ENCODE measurements at places on chromosomes 1 and 21.

- DNase-seq, result no peak
Measured at GRCh38 chr21:44589094-44589493, 3.2 kb downstream of the KRTAP10-6 start.

- DNase-seq, result no peak
Measured at GRCh38 chr1:8939362-8939995, 6.2 kb upstream of the CA6 start.

GRCh38 chr1:154567386-154568156 lies at the start of gene CHRNB2:
Gene CHRNB2 (plus strand): TSS chr1:154567778. CDS start chr1:154568045, 267 bp downstream.
- DNase-seq, result peak; percentile 36

DNA sequence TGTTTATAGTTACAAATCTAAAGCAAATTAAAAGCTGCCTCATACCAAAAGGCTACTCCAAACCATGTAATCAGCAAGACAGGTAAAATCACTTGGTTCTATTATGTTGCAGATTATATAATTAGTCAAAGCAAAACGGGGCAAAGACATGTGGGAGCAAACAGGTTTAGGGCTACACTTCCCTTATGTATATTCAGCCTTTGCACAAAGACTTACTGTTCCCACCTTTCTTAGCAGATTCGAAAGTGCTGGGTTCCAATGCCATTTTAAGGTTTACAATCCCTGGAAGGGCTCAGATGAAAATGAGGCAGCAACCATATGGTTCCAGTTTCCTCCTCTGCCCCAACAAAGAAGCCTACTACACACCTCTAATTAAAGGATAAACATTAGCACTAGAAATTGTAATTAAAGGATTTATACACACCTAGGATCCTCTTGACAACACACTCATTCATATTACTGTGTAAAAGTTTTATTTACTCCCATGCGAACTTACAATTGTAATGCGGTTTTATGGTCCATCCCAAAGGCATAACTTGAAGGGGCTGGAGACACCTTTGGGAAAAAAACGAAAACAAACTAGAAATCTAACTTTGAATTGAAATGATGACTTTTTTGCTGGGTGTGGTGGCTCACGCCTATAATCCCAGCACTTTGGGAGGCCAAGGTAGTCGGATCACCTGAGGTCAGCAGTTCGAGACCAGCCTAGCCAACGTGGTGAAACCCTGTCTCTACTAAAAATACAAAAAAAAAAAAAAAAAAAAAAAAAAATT lies 117.3 kb upstream of the PKN2 start:
- no peak for DNase-seq

GRCh38 chr21:32424191-32424535 lies 11.7 kb downstream of the EVA1C start:
- DNase-seq, result no peak

DNA sequence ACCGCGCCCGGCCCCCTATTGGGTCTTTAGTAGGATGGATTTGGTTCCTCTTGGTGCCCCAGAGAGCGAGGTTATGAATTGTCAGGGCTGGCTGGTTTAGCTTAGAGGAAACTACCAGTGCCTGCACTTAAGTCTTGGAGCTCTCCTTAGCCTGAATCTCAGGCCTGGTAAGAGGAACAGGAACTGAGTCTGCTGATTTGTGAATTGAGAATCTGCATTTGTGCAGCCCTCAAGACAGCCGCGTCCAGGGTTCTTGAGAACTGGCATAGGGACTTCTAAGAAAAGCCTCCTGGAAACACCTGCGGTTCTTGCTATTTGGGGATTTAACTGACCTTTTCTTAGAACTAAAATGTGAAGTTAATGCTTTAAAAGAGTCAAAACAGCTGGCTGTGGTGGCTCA lies 1.7 kb downstream of the NECAP2 start:
- DNase-seq, result peak; percentile 69

GRCh38 chr1:66276218-66276617 lies 257.7 kb upstream of the SGIP1 start:
- DNase-seq, result no peak

DNA sequence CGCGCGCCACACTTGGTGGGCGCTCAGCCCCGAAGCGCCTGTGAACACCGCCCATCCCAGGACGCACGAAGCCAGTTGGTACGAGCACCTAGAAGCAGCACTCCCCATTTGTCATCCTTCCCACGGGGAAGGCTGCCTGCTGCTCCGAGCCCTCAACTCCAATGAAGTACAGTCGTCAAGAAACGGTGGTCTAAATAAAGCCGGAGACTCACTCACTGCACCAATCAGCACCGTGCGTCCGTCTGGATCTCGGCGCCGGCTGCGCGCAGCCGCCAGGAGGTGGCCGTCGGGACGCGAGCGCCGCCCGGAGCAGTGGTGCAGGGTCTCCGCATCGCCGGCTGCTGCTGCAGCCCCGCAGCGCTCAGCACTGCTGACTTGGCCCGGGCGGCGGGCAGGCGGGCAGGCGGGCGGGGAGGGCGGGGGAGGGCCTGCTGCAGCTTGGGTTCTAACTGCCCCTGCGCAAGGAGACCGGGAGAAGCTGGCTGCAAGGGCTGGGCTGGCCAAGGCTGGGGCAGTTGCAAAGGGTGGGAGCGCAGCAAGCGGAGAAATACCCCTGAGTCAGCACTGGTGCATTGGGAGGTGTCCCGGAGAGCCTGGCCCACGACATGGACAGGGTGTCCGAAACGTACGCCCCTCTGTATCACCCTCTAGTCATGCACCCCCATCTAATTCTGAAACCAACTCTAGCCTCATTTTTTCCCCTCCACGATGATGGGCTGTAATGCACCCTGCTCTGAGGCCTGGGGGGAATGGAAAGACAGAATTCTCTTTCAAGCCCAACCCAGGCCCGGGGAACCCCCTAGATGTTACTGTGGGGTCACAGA lies 35.8 kb upstream of the H6PD start:
- no peak for DNase-seq

- DNase-seq, result no peak
Measured at GRCh38 chr1:234684856-234685255, 74.9 kb upstream of the IRF2BP2 start.

- DNase-seq, result no peak
Measured at GRCh38 chr1:32112806-32113375, 5.0 kb downstream of the KPNA6 start.

- DNase-seq, result no peak
Measured at GRCh38 chr1:22224091-22224490, 81.2 kb upstream of the WNT4 start.

DNA sequence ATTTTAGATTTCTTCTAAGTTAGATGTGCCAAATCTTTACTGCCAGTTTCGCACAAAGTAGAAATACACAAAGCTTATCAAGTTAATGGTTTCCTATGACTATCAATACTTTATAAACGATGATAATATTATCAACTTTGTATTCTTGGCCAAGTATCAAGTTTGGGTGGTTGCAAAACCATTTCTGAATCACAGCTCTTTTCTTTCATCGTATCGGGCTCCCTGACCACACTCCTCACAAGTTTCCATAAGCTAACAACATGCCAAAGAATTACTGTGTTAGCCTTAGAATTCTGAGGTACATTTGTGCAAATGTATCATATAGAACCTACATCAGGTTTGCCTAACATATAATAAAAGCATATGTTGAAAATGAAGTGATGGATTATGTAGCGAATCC lies 311.0 kb downstream of the KCTD3 start:
- no peak for DNase-seq

- no peak for DNase-seq
Measured at GRCh38 chr1:65299328-65299727, 10.0 kb upstream of the DNAJC6 start.

DNA sequence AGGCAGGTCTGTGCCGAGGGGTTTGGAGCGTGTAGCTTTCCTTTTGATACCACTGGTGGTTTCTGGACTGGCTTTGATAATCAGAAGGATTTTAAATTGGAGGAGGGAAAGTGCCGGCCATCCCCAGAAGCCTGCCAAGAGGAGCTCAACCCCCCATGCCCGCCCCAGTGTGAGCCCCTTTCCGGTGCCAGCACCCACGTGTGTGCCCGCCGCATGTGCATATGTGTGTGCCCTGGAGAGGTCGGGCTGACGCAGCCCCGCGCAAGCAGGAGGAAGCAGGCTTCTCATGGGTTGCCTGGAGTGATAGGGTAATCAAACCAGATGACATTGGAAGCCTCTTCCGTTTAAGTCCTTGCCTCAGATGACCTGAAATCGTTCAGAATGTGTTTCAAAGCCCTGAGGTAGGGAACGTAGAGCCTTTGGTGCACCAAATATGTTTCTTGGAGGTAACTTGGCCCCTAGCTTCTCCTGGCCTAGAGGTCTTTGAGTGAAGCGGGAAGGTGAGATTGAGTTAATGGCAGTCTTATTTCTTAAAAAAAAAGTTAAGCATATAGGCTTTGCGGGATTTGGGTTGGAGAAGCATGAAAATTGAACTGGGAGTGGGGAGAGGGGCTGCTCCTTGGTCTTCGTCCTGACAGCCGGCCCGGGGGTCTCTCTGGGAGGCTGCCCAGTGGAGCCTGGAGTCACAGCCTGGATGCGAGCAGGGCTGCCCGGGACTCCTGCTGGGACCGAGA lies 34.1 kb upstream of the ARHGEF16 start:
- DNase-seq, result no peak

DNA sequence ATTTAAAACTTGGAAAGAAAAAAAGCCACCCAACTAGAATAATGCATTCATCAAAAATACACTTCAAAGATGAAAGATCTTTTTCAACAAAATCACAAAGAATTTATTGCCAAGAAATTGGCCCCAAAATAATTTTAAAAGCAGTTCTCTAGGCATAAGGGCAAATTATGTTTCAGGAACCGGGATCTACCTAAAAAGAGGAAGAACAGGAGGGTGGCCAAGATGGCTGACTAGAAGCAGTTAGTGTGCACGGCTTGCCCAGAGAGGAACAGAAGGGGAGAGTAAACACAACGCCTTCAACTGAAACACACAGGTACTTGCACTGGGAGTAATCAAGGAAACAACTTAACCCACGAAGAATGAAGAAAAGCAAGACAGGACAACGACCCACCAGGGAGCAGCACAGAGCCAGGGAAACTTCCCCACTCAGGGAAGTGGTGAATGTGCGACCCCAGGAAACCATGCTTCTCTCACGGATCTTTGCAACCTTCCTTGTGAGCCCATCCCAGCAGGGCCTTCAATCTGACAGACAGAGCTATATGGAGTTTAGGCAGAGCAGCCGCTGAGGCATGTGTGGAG lies 46.1 kb downstream of the ACKR1 start:
- no peak for DNase-seq

- no peak for DNase-seq
Measured at GRCh38 chr1:117373932-117374331, 6.7 kb downstream of the MAN1A2 start.

GRCh38 chr1:185483217-185483616 lies 166.2 kb upstream of the IVNS1ABP start:
- no peak for DNase-seq

DNA sequence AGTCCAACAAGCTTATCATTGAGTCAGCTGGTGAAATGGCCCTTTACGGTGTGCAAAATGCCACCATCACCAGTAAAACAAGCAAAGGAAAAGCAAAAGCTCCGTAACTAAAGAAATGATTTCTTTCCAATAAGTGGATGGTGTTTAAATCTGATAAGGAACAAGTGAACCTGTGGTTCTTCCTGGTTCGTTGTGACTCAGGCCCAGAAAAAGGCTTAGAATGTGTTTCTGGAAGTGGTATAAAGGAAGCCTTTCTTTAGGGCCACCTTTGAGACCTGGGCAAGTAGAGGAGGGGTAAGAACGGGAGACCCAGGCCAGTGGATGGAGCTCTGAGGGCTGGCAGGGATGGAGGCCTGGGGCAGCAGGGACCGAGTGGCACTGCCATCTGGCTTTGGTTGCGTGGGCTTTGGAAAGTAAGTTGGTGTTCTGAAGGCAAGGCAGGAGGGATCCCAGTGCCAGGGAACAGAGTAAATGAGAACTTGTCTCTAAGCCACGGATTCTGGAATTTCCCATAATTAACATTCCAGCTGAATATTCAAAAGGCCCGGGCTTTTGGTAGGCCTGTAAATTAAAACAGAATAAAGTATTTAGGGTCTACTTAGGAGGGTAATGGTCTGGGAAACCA lies 87.9 kb upstream of the LMO4 start:
- no peak for DNase-seq

DNA sequence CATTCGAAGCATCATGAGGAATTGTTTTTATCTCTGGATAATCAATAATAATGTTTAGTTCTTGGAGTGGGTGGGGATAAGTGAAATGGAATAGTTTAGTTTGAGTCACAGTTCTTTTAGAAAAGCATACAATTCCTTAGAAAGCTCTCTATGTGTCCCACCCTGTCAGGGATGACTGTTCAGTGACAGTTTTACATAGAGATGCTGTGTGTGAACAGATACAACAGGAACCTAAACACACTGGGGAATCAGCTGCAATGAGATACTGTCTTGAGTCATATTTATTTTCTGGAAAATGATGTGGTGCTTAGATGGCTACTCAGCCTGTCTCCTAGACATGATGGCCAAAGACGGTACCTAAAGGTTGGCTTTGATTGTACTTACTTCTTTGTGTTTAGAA lies 25.7 kb upstream of the CCDC190 start:
- no peak for DNase-seq

- peak; percentile 22 for DNase-seq
Measured at GRCh38 chr1:32208469-32208868, 420 bp upstream of the DCDC2B start.

DNA sequence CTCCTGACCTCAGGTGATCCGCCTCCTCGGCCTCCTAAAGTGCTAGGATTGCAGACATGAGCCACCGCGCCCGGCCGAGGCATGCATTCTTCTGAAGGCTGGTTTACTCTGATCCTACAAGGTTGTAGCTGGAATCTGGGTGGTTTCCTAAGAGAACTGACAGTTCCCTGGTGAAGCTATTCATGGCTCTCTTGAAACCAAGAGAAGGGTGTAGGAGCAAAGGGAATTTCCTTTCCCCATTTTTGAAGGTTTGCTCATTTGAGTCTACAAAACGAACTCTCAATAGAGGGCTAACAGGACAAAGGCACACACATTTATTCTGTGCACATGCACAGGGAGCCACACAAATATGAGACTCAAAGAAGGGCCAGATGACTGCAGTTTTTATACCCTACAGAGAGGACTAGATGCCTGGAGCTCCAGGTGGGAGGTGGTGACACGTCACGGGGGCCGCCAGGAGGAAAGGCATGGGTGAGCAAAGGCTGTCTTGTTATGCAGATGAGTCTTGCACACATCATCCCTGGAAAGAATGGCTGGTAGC lies 49.5 kb upstream of the ERRFI1 start:
- no peak for DNase-seq

GRCh38 chr1:33743221-33743998 lies 120.5 kb upstream of the HMGB4 start:
- no peak for DNase-seq

GRCh38 chr1:53909946-53910345 lies 16.0 kb downstream of the DIO1 start:
- DNase-seq, result no peak

GRCh38 chr1:7464736-7465135 lies 306.4 kb upstream of the VAMP3 start:
- no peak for DNase-seq

GRCh38 chr1:198443365-198444233 lies 96.9 kb downstream of the ATP6V1G3 start:
- no peak for DNase-seq

DNA sequence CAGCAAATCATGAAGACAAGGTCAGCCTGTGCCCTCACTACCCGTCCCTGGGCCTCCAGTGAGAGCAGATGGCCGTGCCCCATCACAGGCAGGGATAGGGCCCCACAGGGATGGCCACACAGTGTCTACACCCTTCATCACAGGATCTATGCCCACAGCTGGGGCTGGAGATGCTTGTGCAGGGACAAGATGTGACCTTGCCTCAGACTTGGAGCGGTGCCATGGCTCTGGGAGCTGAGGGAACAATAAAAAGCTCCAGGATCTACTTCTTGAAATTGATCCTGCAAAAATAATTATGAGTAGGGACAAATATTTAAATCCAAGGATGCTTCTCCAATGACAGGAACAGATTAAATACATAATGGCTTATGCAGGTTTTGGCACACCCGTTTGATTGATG lies 25.4 kb upstream of the TCEA3 start:
- DNase-seq, result no peak

- no peak for DNase-seq
Measured at GRCh38 chr1:205235951-205236350, 8.2 kb downstream of the TMCC2 start.

All from stimulated activated naive B cell treated with anti-CD40 and anti-IgM and Interleukin-4, amounts not matched to agents 10 μg/mL and 1 μg/mL and 100 μg/mL, for 72 hours (primary cell).